ENCODE measurements at places on chromosomes 7 and 10.

DNA sequence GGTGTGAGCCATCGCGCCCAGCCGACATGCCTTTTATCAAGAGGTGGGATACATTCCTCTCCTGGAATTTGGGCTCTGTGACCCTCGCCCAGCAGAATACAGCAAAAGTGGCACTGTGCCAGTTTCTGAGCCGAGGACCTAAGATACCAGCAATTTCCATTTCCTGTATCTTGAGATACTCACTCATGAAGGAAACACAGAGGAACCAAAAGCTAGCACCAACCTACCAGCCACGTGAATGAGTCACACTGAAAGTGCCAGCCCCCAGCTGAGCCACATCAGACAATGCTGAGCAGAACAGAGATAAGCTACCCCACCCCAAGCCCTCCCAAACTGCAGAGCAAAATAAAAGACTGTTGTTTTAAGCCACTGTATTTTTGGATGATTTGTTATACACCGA lies 56.3 kb downstream of the CACUL1 start:
- no peak for DNase-seq

DNA sequence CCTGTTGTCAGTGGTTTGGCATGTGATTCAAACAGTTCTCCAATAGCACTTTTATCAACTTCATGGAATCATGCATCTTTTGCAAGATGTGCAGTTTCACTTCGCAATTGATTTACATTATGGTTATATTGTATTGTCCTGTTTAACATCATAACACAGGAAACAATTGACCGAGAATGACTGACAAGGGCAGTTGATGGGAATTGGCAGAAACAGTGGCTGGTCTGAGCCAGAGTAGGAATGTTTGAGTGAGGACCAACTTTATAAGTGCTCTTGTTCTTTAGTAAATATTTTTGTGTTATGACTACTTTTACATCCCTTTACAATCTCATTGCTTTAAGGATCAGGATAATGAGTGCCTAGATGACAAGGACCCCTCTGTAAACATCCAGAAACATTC lies 2.2 kb downstream of the KLHL7 start:
- no peak for DNase-seq

DNA sequence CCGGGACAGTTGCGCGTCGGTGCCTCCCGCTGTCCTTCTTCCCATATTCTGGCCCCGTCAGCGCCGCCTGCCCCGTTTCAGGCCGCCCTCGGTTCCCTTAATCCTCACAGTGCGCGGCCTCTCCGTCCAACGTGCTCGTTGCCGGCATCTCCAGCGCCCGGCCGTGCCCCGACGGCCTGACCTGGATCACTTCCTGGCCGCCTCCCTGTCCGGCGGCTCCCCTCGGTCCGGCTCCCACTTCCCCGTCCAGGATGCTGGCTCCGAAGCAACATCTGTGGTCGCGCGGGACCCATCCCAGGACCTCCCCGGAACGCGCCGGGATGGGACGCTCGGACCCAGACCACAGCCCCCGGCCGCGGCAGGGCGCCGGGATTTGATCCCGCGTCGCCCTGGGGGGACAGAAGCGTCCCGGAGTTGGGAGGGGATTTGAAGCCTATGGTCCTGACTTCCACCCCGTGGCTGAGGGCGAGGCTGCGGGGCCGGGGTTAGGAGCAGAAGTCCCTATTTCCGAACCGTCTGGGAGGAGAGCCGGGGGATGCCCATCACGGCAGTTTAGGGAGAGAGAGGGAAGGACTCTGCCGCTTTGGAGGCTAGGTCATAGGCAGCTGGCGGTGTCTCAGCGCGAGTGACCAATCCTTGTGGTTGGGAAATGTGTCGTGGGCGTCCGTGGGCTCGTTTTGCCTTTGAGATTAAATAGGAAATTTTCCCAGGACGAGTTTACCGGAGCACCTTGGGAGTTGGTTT lies 53.8 kb downstream of the KCTD7 start:
- no peak for DNase-seq

GRCh38 chr10:92755725-92756124 lies 66.0 kb downstream of the HHEX start:
- DNase-seq: no peak

All from AG04450 (cell line).